ENCODE measurements at places on chromosomes 1 and 21. TPM values are rescaled to one million over a fixed set of nuclear protein-coding genes. Genes with fewer than 3 reads are reported as not detected.

- DNase-seq = no peak
Observed at GRCh38 chr1:205440476-205441317, 15.1 kb downstream of the BLACAT1 start.

- DNase-seq = no peak
Observed at GRCh38 chr1:172376431-172376830, 44.1 kb upstream of the C1orf105 start.

DNA sequence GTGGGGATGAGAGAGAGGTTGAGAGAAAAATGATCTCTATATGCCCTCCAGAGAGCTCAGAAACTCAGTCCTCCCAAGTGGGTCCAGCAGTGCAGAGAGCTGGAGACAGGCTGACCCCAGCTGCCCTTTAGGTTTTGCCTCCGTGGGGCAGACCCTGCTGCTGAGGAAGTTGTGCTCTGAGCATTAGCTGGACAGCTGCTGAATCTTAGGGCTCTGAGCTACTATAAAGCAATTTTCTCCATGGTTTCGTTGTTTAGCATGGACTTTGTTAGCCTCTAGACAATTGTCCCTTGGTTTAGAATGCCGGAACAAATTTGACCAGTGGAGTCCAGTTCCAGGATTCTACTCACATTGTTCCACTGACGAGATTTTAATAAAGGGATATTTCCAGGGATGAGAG is 22.1 kb downstream of the BATF3 start:
- no peak for DNase-seq

DNA sequence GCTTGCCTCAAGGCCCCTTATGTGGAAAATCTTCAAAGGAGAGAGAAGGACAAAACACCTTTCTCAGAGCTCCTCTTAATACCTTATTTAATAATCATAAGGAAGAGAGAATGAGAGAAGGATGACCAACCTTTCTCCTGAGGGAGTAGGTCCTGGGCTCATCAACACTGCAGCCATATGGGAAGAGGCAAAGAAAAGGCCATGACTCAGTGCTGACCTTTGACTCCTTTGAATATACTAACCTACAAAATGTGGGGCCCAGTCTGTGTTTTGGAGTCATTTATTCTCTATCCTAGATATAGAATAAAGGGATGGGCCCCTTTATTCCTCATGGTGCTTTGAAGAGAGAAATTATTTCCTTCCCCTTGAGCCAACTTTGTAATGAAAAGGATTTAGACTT is 38.3 kb downstream of the CAMSAP2 start:
- no peak for DNase-seq

Gene PCBP3
- total RNA-seq = not detected

DNA sequence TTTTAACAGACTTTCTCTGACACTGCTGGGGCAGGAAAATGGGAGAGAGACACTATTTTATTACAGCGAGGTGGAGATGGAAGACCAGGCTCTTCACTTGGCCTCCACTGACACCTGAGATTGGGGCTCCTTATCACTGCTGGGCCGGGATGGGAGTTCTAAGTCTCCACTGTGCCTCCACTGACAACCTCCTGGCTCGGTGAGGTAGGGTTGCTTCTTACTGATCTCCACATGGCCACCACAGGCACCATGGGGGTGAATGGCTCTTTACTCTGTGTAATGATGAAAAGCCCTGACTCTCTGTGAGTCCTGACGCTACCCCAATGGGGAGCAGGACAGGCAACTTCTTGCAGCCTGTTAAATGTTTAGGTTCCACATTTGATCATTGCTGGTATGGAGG is 67.7 kb downstream of the ATP1A1 start:
- DNase-seq = no peak

Gene FBXO42
- 25.7 TPM for total RNA-seq

DNA sequence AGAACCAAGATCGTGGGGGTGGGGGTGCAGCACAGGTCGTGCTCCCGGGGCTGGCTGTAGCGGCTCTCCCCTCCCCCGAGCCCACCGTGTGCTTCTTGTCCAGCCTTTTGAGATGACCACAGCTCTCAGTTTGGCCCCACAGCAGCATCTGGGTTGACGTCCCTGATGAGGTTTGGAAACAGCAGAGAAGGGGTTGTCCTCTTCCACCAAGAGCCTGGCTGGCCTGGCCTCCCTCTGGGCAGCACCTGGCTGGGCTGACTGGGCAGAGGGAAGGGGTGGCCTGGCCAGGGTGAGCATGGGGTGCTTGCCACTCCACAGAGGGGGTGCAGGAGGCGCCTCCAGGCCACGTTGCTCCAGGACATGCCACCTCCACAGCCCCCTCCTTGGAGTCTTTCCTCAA is 61.5 kb downstream of the SKI start:
- no peak for DNase-seq

DNA sequence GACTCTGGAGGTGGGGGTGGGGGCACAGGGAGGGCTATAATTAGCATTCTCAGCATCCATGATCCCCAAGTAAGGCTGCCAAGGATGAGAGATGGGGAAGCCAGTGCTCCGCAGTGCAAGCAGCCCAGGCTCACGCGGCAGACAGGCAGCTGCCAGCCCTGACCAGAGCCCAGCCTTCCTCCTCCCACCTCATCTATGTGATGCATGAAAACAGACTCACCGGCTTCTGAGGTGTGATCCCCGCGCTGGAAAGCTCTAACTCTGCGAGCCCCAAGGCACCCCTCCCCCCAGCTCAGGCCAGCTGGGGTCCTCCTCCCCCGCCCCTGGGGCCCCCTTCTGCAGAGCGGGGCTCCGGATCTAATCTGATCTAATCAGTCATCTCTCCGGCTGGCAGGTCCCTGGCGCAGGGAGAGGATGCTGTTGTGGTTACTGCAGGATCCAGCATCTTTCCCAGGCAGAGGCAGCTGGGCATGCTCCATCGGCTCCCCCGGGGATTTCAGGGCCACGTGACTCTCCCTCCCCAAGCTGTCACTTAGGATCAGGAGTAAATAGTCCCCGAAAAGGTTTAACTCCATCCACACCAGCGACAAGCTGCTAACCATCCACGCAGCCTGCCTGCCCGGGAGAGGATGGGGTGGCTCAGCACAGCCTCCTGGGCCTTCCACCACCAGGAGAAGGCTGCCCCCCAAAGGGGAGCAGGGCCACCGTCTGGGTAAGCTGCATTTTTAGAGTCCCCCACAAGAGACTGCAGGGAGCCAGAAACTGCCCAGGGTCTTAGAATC is at the start of gene PLEKHA6:
Gene PLEKHA6 (minus strand): TSS at position 456 of the 782 bp plus-strand sequence. CDS start 86,202 bp downstream, outside the sequence.
- no peak for DNase-seq

- no peak for DNase-seq
Observed at GRCh38 chr1:191533254-191533653, 625.0 kb upstream of the RGS18 start.

GRCh38 chr1:222171005-222171404 is 376.9 kb downstream of the HHIPL2 start:
- peak; percentile 10 for DNase-seq

Gene PRR9
- not detected for total RNA-seq

Gene OPRD1
- 5.4 TPM for total RNA-seq

- no peak for DNase-seq
Observed at GRCh38 chr1:163048869-163049268, 20.3 kb upstream of the RGS4 start.

GRCh38 chr1:98398649-98399048 is 262.9 kb upstream of the SNX7 start:
- no peak for DNase-seq

DNA sequence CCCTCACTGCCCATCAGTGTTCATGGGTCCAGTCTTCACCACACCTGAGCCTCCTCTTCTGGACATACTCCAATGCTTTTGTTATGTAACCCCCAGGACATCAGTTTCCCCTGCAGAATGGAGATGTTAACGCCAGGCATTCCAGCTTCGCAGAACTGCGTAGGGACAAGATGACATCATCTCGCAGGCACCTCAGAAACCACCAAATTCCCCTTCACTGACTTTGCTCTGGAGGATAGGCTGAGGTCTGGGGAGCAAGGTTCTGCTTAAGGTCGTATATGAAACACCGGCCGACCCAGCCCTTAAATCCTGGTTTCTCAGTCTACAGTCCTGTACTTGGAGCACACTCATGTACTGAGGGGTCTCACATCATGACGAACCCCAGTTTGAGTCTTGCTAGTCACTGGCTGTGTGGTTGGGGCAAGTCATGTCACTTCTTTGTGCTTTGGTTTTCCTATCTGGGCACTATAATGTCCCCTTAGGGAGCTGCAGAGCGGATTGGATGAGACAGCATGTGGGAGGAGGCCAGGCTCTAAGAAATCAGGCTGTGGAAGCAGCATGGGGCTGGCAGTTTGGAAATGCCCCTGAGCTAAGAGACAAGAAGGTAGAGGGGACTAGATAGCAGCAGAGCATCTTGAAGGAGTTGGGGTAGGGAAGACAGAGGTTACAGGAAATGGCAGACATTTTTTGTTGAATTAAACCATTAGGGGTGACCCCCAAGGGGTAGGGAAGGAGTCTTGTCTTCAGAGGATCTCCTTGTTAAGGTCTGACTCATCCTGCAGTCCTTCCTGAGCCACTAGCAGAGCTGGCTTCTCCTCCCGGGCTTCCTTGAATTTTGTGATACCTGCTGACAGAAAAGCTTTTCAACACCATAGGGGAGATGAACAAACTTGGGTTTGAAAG is 138.3 kb downstream of the FOXD2 start:
- DNase-seq = no peak

DNA sequence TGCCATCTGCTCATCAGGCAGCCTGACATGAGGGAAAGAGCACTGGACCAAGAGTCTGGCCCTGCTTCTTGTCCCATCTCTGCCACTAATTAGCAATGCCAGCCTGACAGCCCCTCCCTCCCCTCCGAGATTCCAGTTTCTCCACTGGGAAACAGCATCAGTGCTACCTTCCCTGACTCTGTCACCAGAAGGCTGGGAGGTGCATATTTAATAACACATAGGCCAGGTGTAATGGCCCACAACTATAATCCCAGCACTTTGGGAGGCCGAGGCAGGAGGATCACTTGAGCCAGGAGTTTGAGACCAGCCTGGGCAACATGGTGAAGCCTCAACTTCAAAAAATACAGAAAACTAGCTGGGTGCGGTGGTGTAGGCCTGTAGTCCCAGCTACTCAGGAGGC is 41.2 kb upstream of the ZBTB40 start:
- no peak for DNase-seq

DNA sequence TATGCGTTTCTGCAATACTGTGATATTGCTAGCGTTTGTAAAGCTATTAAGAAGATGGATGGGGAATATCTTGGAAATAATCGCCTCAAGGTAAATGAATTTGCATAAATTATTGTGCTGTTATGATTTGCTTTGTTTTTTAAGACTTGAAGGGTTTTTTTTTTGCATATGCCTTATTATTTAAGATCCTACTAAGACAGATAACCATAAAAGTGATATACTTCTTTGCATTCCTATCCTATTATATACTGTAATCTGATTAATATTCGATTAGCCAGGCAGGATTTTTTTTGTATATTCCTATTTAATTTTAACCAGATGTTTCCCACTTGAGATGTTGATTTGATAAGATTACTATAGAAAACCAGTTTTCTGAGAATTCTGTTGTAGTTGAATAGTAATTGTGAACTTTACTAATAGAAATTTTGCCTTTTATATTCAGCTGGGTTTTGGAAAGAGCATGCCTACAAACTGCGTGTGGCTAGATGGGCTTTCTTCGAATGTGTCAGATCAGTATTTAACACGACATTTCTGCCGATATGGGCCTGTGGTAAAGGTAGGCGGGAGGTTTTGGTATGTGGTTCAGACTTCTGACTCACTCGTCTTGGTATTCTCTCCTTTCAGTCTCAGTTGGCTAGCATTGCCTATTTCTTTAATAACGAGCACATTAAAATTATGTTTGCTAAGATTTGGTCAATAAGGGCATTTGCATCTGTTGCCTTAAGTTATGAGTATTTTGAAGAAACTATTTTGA is 56.8 kb downstream of the ZBTB17 start:
- DNase-seq = no peak

Gene FMO1
- total RNA-seq = not detected

GRCh38 chr1:38060498-38060897 is 13.9 kb upstream of the POU3F1 start:
- no peak for DNase-seq

DNA sequence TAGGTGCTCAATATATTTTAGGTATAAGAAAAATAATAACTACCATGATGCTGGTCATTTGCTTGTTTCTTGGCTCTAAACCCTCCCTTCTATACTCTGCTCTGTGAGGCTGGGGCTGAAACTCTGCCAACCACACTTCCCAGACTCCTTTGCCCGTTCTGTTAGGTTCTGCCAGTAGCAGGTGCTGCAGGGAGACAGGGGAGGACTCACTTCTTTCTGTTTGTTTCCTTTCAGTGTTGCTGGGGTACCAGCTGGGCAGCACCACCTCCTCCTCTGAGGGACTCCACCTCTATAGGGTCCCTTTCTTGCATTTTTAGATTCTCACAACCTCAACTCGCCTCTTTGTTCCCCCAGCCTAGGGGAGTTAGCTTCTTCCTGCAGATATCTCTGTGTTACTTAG is 17.0 kb upstream of the SH2D2A start:
- DNase-seq = no peak

DNA sequence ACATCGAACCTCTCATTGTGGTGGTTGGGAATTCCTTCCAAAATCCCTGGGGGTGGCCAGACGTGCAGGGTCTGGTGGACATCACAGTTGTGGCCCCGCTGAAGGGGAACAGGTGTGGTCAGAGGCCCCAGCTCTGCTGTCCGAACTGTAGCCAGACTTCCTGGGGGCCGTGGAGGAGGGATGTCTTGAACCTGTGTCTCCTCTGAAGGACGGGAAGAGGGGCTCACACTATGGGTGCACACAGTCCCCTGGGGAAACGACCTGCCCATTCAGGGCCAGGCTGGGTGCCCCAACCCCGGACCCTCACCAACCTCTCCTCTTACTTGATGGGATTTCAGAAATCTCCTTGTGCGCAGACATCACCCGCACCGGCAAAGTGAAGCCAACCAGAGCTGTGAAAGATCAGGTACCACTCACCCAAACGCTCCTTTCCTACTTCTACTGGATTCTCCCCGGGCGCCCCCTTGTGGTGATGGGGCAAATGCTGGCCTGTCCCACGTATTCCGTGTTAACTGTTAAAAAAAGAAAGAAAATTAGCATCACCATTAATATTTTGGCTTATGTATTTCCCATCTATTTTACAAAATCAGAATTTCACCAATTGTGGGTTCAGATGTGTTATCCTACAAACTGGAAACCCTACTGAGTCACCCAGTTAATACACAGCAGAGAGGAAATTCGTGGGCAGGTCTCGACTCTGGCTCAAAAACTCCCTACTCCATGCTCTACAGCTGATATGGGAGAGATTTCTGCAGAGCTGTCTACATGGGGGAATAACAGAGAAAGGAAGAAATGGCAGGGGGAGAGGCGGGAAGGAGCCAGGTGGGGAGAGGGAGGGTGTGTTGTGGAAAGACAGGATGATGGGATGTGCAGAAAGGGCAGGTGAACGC is 28.1 kb downstream of the PADI4 start:
- peak; percentile 39 for DNase-seq

- DNase-seq = no peak
Observed at GRCh38 chr1:166980818-166981217, 5.5 kb upstream of the ILDR2 start.

GRCh38 chr1:214808845-214809460 is 206.0 kb downstream of the CENPF start:
- DNase-seq = no peak

Gene SHISA4
- total RNA-seq = 38.2 TPM

- DNase-seq = no peak
Observed at GRCh38 chr1:147470079-147470478, 71.2 kb upstream of the BCL9 start.

- no peak for DNase-seq
Observed at GRCh38 chr1:37925316-37925715, 21.5 kb downstream of the INPP5B start.
